ENCODE measurements at places on chromosomes 7 and 10.

- DNase-seq = no peak
Observed at GRCh38 chr10:86266446-86267242, 100.0 kb downstream of the GRID1 start.

DNA sequence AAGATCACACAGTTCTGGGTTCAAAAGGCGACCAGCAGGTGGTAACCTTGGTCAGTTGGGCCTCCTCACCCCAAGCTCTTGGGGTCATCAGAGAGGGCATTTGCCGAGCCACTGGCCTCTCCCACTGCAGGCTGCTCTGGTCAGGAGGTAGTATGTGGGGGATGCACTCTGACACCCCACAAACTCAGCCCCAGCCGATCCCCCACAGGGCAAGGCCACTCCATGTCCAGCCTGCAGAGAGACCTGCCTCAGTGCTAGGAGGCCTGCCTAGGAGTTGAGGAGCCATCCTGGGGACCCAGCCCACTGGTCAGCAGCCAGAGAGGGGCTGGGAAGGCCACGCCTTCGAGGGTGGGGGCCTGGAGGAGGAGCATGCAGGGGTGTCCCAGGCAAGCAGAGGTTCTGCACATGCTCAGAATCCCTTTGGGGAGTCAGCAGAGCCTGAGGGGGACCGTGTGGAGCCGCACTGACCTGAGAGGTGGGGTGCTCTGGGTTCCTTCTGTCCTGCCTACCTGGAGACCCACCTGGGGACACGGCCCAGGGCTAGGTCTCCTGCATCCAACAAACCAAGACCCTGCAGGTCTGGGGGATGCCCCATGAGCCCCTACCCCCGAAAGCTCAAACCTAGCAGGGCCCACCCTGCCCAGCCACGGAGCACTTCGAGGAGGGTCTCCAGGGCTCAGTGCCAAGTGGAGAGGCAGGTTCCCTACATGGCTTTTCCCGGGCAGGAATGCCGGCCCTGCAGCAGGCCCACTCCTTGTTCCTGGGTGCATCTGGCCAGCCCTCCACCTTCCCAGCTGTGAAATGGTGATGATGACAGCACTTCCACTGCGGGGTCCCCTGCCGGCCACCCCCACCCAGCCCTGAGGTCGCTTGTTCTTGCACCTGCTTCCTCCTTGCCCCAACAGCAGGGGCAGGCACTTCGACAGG lies 58.5 kb downstream of the RASGEF1A start:
- no peak for DNase-seq

DNA sequence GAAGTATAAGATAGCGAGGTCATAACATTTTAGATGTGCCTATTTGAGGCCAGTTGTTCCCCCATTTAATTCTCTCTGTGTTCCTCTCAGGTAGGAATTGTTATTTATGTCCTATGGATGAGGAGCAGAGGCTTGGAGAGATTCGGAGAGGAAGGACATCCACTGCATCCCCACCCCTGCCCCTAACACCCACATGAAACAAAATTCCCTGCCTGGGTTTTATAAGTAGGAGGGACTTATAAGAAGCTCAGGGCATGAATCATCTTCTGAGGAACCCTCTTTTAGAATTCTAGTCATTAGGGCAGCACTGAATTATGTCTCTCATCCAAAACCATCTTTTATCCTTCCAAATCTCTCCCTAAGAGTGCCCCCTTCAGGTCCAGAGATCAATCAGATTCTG lies 5.0 kb downstream of the CHAT start:
- no peak for DNase-seq

GRCh38 chr7:142438235-142438922 lies 180.5 kb upstream of the PRSS58 start:
- no peak for DNase-seq

DNA sequence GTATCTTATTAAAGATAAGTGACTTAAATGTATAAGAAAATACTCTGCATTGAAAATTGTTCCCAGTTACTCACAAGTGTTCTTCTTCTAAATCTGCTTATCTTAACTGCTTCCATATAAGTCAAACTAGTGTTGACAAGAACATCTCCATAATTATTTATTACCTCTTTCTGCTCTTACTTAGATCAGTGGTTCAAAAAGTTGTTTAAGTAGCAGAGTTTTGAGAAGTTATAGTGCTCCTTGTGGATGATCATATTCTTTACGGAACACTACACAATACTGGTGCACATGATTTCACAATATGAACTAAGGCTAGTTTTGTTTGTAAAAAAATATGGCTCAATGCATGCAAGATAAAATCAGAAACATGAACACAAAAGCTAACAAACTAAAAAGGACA lies 168.4 kb downstream of the SEMA3D start:
- no peak for DNase-seq

DNA sequence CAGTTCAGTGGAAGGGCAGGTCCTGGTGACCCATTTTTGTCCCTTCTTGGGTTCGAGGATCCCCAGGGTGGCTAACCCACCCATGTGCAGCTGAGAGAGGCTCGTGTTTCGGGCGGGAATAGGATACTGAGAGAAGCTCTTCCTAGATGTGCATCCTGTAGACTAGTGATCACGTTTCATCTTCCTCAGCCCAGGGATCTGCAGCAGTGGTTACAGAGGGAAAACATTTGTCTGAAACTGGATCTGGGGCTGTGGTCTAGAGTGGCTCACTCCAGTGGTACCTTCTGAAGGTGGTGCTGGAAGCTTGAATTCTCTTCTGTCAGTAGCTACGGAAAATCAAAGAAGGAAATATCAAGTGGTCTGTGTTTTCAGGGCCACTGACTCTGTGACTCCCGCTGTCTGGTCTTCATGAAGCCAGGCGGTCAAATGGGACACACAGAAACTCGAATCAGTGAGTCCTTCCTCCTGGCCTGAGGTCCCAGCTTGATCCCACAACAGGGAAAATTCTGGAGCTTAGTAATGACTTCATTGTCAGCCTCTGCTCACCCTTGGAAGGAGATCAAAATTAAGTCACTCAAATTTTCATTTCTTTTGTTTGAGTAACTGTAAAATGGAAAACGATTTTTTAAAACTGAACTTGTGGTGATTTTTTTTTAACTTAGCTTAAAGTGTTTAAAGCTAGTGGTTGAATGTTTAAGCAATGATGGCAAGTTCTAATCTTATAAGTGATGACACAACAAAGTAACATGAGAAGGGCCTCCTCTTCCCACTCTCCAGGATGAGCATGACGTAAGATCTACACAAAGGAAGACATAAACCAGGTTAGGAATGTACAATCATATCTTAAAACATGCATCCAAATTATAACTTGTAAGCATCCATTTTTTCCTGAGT lies 469.3 kb upstream of the KLF6 start:
- no peak for DNase-seq

DNA sequence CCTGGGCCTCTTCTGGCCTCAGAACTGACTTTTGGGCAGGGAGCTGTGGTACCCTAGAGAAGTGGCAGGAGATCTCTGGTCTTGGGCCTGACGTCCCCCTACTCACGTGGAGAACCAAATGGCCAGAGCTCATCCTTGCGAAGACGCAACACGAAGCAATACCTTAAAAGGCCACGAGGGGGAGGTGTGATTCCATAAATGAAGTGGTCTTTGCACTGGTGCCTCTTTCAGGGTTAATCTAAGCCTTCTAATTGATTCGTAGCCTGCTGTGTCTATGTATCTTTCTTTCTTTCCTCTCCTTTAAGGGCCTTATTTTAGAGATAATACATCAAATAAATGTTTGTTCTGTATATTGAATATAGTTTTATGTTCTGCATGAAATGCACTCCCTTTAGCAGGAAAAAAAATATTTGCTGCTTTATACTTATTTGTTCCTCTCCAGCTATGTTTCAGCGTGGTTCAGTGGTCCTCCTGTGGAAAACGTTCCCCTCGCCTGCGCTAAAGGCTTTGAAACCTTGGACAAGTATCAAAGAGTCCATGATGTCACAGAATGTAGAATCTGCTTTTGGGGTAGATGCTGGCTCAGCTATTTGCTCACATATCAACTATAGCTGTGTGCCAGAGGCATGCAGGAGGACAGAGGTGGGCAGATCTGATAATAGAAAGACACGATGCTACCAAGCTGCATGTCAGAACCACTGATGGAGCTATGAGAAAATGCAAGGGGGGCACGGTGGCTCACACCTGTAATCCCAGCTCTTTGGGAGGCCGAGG lies 41.0 kb downstream of the STRA8 start:
- peak; percentile 62 for DNase-seq

GRCh38 chr7:69342154-69342884 lies 256.0 kb upstream of the AUTS2 start:
- no peak for DNase-seq

GRCh38 chr7:71768450-71768849 lies 636.5 kb downstream of the GALNT17 start:
- DNase-seq = no peak

DNA sequence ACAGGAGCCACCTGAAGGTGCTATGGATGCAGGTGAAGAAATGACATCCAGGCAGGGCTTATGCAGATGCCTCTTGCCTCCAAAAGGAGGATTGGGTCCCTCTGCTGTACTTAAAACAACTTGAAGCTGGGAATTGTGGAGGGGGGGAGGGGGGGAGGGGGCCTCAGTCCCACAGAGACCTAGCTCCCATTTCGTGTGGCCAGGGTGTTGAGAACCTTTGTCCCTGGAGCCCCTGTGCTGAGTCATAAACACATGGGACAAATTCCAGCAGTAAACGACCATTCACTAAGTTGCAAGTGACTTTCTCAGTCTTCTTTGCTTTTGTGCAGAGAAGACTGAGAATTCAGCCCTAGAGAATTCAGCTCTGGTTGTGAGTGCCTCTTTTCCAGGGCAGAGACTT lies 96.5 kb upstream of the PODXL start:
- DNase-seq = no peak

- DNase-seq = no peak
Observed at GRCh38 chr7:106994833-106995232, 49.7 kb upstream of the PRKAR2B start.

DNA sequence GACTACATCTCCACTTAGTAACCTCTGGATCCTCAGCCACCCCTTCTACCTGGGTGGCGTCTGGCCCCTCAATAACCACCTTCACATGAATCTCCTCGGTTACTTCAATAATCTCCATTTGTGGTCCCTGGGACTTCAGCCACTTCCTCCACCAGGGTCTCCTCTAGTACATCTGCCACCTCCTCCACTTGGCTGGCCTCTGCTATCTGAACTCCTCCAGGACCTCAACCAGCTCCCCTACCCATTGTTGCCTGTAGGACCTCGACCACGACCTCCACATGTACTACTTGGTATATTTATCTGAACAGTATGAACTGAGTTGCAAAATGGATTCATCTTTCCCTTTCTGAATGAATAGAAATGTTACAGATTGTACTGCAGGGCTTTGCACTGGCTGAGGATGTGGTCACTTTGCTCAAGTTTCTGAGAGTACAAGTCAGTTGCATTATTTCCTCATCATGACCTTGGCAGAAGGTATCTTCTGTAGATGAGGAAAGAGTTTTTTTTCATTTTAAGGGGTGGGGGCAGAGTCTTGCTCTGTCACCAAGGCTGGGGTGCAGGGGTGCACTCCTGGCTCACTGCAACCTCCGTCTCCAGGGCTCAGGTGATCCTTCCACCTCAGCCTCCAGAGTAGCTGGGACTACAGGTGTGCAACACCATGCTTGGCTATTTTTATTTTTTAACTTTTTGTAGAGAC lies 36.0 kb downstream of the MAT1A start:
- no peak for DNase-seq

DNA sequence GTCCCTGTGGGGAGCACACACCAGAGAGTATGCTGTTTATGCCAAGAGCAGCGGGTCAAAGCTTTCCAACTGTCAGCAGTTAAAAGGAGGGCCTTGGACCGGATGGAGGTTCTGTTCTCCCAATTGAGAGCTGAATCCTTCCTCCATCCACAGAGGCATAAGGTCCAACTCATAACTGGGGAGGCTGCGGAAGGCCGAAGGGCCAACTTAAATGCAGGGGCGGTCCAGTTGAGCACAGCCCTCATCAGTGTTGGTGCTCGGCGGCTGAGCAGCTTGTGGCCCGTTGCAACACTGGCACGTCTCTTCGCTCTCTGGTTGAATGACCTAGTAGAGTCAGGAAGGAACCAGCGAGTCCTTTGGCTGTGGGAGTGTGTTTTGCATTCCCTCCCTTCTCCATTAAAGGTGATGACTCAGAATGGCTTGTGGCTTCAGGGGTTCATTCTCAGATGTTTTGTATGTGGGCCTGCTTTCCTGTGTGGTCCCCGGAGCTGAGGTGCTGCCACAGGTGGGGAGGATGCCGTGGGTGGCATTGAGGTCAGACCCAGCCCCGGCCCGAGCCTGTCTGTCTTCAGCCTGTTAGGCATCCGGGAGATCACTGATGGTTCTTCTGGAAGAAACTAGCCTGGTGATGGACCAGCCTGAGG lies 44.8 kb upstream of the DMBT1 start:
- no peak for DNase-seq

GRCh38 chr7:138992052-138992531 lies 10.9 kb upstream of the KIAA1549 start:
- DNase-seq = no peak

DNA sequence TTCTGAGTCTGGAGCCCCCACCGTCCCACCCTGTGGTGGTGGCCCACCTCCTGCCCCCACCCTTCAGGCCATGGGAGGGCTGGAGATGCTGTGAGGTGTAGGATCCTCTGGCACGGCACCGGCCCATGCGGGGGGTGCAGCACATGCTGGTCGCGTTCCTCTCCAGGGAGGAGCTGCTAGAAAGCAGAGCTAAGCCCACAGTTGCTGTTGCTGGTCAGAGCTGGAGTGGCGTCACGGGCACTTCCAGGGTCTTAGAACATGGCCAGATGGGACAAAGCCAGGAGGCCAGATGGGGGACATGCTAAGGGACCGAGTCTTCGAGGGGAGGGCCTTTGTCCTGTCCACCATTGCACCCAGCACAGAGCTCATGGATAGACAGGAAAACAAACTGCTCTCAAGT lies 21.6 kb downstream of the AGAP3 start:
- DNase-seq = no peak

DNA sequence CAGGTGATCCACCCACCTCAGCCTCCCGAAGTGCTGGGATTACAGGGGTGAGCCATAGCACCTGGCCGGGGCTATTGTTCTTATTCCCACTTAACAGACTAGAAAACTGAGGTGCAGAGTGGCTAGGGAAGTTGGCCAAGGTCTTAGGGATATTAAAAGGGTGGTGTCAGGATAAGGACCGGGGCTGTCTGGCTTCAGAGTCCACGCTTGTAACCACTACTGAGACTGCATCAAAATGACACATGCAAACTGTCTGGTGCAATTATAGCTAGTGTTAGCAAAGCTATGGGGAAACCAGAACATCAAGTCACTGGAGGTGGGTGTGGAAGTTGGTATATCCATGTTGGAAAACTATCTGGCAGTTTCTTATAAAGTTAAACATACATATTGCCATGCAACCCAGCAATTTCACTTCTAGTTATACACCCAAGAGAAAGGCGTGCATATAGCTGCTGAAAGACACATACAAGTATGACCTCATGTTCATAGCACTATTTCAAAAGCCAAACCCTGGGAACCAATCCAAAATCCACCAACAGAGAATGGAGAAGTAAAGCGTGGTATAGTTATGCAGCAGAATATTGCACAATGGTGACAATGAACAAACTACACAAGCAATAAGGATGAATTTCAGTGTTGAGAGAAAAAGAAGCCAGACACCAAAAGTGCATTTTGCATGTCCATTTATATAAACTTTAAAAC lies 33.9 kb upstream of the EEPD1 start:
- no peak for DNase-seq

DNA sequence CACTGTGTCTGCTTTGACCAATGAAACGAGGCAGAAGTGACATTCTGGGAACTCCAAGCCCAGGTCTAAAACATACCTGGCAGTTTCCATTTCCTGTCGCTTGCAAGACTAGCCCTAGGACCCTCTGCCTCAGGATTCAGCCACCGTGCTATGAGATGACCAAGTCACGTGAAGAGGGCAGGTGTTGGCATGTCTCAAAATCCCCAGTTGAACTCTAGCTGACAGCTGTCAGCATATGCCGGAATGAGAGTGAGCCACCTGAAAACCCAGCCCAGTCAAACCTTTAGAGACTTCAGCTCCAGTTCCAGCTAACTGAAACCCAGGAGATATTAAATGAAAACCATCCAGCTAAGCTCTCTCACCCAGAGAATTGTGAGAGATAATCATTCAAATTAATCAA lies 89.9 kb upstream of the PPP1R3A start:
- no peak for DNase-seq
